ENCODE measurements at places on chromosomes 2 and 18.

- DNase-seq, result no peak
Observed at GRCh38 chr18:32326450-32327308, 136.8 kb downstream of the MEP1B start.

GRCh38 chr2:129011466-129012061 lies 692.9 kb upstream of the HS6ST1 start:
- no peak for DNase-seq

DNA sequence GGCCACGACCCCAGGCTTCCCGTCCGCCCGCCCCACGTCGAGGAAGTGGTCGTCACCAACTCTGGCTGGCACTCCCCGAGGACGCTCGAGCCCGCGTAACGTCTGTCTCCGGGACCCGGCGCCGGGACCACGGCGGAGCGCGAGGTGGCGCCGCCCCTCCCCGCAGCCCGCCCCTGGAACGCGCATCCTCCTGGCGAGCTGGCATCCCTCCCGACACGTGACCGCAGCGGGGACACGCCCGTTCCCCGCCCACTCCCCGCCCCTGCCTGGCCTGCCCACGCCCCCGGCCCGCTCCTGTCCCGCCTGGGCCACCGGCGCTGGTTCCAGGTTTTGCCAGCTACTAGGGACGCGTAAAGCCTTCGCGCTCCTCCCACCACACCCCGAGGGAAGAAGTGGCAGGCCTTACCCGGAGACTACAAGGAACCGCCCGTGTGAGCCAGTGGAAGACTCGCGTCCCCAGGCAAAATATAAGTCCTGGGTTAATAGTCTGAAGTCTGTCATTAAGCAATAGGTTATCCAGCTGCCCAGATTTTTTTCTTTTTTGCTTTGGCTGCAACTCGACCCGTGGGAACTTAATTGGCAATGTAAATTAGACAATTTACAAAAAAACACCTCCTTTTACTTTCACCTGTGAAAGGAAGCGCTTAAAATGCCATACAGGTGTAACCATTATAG lies at the start of gene OSBPL1A:
TSS of gene OSBPL1A (minus strand) at position 131 of the 675 bp plus-strand sequence. CDS start 20,291 bp downstream, outside the sequence.
- DNase-seq, result peak; percentile 84

GRCh38 chr2:68100189-68100588 lies 37.4 kb upstream of the C1D start:
- no peak for DNase-seq

GRCh38 chr2:105114551-105114950 lies 76.7 kb downstream of the MRPS9 start:
- no peak for DNase-seq

- DNase-seq, result no peak
Observed at GRCh38 chr18:50447952-50448351, 73.1 kb downstream of the SKA1 start.

DNA sequence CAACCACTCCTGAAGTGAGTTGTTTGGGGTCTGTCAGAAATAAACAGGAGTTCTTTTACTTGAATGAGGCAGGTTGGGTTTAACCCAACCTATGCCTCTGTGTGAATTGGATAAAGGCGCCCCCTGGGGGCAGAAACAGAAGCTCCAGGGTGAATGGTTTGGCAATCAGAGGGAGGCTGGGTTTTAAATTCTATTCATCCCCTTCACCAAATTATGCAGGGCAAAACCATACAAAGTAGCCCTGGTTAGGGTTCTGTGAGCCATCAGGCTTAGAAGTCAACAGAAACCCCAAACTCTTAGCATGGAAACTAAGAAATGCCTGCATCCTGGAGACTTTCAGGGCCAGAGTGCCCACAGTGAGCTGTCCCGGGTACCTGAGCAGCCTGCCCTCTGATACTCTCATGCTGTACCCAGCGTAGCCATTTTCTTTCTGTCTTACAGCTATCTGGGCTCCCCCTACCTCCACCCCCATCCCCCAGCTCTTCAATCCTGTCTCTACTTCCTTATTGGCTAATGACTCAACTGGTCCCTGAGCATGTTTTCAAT lies 241.5 kb downstream of the ICOS start:
- peak; percentile 24 for DNase-seq

DNA sequence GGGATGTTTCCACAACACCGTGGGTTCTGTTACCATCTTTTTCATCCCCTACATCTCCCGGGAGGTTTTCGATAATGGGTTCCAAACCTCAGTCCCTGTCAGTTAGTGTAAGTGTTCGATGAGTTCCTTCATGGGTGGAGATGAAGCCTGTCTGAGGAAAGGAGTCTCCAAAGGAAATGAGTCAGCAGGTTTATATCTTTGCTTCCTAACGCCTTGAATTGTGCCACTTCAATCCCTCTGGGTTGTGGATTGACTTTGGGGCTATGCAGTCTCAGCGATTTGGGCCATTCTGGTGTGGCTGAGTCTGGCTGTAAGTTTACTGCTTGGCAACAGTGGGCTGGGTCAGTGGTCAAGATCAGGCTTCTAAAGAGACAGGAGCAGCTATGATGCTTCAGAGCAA lies 1.2 kb downstream of the SERPINB5 start:
- DNase-seq, result no peak

DNA sequence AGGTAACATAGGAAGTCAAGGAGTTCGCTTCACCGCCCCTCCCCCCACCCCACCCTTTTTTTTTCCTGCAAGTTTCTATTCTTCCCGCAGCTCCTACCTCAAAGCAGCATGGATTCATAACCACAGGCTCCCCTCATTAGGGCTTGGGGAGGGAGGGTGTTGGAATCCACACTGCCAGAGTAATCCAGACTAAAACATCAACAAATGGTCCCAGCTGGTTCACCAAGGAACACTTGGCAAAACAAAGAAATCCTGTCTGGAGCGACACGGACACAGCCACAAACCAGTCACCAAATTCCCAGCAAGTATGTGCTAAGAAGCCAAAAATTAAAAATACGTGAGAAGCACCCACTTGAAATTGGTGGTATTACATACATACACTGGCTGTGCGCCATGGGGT lies 106.9 kb upstream of the PPP1CB start:
- DNase-seq, result no peak

GRCh38 chr2:56753182-56753581 lies 569.4 kb downstream of the CCDC85A start:
- DNase-seq, result no peak

DNA sequence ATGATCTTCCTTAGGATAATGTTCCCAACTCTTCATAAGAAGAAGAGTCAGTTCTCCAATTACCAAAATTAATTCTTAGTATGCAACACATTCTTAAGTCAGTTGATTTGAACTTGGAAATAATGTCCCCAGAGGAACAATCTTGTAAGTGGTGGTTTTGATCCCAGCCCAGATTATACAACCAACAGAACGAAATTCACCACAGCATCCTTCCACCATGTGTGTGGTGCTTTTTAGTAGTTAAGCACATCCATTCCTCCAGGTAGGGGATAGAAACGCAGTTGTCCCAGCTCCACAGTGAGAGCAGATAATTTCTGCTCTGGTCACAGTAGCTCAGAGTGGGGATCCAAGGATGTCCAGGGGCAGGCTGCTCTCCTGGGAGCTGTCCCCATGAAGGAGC lies 161.7 kb upstream of the SLC39A10 start:
- DNase-seq, result no peak

DNA sequence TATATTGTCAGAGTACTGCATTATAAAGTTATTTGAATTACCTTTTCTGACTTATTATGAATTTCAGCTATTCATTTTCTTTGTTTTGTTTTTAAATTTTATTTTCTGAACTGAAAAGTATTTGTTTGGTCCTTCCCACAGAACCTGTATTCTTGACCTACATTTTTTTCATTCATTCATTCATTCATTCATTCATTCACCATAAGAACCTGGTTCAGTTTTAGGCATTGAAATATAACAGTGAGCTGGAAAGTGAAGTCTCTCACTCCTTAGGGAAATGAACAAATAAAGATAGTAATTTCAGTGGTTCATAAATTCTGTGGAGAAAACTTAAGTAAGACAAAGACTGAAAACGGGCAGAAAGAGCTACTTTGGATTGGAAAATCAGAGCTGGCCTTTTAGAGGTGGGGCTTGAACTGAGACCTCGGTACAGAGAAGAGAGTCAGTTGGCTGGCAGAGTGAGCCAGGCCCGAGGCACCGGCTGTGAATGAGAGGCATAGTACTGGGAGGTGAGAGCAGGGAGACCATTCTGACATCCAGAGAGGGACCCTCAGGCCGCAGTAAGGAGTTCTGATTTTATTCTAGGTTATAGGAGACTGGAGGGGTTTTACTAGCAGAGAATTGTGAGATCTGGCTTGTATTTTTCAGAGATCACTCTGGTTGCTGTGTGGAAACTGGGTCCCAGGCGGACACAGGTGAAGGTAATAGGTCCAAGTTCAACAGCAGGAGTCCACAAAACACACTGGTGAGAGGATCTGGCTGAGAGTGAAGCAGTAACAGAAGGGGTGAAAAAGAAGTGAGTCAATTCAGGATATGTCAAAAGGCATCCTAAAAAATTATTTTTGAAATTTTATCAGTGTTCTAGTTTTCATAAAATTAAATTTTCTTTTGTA lies 75.8 kb upstream of the FN1 start:
- DNase-seq, result no peak

DNA sequence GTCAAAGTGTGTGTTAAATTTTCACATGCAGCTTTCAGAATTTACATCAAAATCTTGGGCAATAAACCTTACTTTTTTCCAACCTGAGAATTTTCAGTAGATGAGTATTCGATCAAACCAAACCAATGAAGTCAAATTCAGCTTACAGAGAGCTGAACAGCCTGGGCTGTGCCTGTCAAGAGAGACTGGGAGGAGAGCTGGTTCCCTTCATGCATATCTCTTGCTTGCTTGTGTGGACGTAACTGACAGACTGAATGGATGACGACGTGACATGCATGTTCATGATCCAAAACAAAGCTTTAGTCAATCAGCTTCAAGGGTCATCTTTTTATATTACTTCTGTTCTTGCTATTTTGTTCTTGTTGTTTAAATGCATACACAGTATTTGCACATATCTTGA lies 145.2 kb downstream of the GALNT3 start:
- no peak for DNase-seq

DNA sequence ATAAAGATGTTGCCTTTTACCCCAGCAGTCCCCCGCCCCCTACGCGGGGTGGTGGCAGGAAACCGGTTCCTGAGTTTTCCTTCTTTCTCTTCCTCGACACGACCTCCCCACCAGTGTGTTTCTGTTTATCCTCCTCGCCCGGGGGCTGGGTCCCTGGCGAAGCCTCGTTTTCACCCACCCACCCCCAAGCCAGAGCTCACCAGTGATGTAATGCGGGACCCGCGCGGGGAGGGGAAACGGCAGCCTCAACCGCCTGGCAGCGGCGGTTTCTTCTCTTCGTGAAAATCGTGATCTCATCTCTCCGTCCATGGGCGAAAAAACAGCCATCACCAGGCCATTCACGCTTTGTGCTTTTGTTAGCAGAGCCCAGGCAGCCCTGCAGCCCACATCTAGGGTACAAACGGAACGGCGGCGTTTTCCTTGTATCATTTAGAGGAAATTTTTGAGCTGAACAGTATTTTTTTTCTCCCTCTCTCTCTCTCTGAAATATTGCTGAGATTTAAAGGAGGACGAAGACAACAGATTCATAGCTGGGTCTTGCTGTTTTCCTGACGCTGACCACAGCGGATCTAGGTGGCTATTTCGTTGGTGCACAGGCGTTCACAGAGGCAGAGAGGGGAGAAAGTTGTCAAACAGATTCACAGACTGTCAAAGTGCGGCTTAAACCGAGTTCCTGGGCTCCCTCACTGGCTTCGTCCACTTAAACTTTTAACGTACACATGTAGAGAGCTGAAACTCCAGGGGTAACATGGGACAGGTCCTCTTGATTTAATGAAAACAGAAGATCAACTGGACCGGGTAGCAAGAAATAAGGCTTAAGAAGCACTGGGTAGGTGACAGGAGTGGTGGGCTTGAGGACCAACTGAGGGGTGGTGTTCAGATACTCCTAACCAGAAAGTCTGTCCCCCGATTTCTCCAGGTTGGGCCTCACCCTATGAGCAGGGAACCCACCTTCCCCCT lies 21.9 kb upstream of the PAX3 start:
- DNase-seq, result peak; percentile 35

DNA sequence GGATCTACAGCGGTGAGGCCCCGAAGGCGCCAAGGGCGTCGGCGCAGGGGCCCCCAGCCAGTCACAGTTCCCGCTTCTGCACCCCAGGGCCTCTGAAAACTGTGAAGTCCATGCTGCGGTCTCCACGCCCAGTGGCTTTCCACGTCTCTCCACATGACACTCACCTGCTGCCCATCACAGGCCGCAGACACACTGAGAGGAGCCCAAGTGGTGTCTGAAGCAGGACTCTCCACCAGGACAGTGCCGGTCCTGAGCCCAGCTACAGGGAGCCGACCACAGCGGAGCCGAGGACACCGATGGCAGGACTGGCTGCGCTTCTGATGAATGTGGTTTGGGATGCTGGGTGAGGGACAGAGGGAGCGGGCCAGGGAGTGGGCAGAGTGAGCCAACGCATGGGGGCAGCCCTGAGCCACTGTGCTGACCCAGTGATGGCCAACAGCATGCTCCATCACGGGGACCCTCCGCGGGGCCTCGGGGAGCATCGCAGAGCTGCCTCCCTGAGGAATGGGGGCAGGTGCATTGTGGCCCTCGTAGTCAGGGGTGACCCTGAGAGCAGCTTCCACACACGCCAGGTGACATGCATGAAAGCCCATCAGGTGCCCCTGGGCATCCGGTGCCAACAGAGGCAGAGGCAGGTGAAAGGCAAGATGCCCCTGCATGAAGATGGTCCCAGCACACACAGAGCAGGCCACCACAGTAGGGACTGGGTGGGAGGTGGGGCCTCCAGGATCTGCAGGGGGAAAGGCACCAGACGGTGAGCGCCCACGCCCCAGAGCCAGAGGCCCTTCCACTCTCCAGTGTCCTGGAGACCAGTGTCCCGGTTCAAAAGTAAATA lies 116.6 kb downstream of the HDAC4 start:
- no peak for DNase-seq

DNA sequence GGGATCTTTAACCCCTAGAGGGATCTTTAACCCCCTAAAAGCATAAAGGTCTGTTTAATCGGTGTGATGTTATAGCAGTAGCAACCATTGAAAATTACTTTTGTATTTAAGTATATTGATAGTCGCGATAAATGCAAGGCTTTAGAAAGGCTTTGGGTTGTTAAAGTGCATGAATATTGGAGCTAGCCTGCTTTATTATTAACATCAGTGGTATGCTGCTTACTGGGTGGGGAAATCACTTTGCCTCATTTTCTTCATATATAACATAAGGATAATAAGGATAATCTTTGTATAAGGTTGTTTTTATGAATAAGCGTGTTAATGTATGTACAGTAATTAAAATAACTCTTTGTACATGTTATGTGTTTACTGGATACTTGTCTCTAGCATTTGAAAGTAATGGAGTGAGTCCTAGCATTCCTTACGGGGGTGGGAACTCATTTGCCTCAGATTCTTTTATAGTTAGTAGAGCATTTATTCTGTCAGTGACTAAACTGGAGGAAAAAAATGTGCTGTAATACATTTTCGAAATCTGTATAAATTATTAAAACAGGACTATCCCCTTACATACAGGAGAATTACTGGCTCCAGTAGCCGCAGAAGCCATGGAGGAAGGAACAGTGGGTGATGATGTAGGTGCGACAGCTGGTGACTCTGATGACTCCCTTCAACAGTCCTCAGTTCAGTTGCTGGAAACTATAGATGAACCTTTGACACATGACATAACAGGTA lies 122.2 kb downstream of the BIRC6 start:
- no peak for DNase-seq

Measured in neural crest cell (in vitro differentiated cells).